Nucleus accumbens (tissue), 56 donors: ENCODE measurements at places on chromosomes 6 and 20.

GRCh38 chr6:121510568-121511177 lies 75.2 kb downstream of the GJA1 start:
- no peak for DNase-seq

GRCh38 chr6:16799279-16800193 lies 38.3 kb upstream of the ATXN1 start:
- DNase-seq, result no peak

- no peak for DNase-seq
Measured at GRCh38 chr6:56911847-56912246, 43.1 kb upstream of the BEND6 start.

GRCh38 chr6:118889163-118889562 lies 4.8 kb upstream of the ASF1A start:
- DNase-seq, result no peak

GRCh38 chr6:105492706-105493673 lies 90.1 kb upstream of the PREP start:
- no peak for DNase-seq

GRCh38 chr6:73109659-73110058 lies 115.6 kb downstream of the KHDC1L start:
- no peak for DNase-seq
